ENCODE measurements at places on chromosomes 11 and 22. TPM values are rescaled to one million over a fixed set of nuclear protein-coding genes. Genes with fewer than 3 reads are reported as not detected.

Gene PGA5
- not detected for total RNA-seq

Gene APOBEC3B
- 0.52 TPM for total RNA-seq

Gene RRAS2
- total RNA-seq, result 45.3 TPM

Gene NRXN2
- 0.71 TPM for total RNA-seq

Gene SCUBE2
- total RNA-seq, result 1.8 TPM

Gene MISFA
- 10.7 TPM for total RNA-seq

Gene CD248
- 12.3 TPM for total RNA-seq

DNA sequence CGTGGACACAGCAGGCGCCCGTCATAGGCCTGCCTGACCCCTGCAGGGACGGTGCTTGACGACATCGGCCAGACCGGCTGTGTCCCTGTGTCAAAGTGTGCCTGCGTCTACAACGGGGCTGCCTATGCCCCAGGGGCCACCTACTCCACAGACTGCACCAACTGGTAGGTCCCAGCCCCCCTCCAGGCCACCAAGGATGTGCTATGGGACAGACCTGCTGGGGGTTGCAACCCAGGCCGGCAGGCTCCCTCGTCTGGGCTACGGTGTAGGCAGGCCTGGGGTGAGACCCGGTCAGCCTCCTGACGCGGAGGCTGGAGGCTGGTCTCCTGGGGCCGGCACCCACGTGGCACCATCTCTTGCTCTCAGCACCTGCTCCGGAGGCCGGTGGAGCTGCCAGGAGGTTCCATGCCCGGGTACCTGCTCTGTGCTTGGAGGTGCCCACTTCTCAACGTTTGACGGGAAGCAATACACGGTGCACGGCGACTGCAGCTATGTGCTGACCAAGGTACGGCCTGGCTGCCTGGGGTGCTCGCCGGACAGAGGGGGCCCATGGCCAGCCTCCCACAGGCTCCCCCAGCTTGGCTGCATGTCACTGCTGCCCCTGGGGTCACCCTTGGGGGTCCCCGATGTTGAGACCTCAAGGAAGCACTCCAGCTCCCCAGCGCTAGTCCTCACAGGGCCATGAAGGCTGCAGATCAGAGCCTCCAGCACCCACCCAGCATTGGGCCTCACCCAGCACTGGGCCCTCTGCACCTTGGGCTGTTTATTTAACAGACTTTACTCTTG, 7.7 kb downstream of the MUC5AC start:
- H3K27me3 ChIP-seq, result peaks cover 41% of the 10 kb centered on the region
- H3K36me3 ChIP-seq, result no peaks in the 10 kb centered on the region
- H3K4me1 ChIP-seq, result no peaks in the 10 kb centered on the region

- H3K4me1 ChIP-seq, result no peaks in the 10 kb centered on the region
- no peak for DNase-seq
- H3K4me3 ChIP-seq, result no peak overlapping the region
- H3K27ac ChIP-seq, result no peak overlapping the region
These were observed 29.6 kb upstream of the FJX1 start for GRCh38 chr11:35588627-35589026.

GRCh38 chr11:8283465-8284230, 20.0 kb upstream of the LMO1 start:
- H3K27ac ChIP-seq, result no peak overlapping the region
- no peaks in the 10 kb centered on the region for H3K36me3 ChIP-seq
- peaks cover 12% of the 10 kb centered on the region for H3K4me1 ChIP-seq
- H3K27me3 ChIP-seq, result peaks cover 5% of the 10 kb centered on the region

DNA sequence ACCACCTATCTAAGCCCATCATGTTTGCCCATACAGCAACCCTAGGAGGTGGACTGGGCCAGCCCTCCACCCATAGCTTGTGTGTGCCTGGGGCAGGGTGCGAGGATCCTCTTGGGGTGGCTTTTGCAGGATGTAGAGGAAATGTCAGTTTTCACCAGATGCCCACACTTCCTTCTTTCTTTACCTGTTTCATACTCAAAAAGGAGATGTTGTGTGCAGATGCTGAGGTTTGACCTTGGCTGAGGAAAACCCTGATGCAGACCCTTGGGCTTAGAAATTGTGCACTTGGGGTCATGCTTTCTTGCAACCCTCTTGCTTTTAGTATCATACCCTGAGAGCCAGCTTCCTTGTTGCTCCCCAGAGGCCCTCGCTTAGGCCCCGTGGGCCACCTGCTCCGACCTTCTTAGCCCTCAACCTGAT, 2.2 kb downstream of the HTR3A start:
- H3K4me3 ChIP-seq, result no peak overlapping the region
- H3K4me1 ChIP-seq, result peaks cover 12% of the 10 kb centered on the region
- peaks cover 60% of the 10 kb centered on the region for H3K27me3 ChIP-seq
- no peak for DNase-seq

DNA sequence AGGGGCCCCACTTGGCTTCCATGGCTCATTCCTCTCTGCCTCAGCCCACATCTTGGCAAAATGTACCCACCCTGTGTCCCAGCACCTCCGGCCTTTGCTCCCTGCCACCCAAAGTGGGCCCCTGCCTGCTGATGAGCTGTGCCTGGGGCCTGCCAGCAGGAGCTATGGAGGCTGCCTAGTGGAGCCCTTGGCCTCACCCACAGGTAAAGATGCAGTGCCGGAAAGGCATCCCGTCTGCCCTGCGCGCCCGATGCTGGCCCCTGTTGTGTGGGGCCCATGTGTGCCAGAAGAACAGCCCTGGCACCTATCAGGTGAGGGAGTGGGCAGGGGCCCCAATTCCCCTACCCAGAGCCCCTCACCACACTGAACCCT, 1.3 kb downstream of the TBC1D10C start:
- DNase-seq, result no peak
- peaks cover 38% of the 10 kb centered on the region for H3K4me1 ChIP-seq
- H3K4me3 ChIP-seq, result no peak overlapping the region
- H3K36me3 ChIP-seq, result peaks cover 4% of the 10 kb centered on the region
- H3K27ac ChIP-seq, result no peak overlapping the region

- peak; percentile 65 for DNase-seq
- no peak overlapping the region for H3K27ac ChIP-seq
- H3K27me3 ChIP-seq, result peaks cover 75% of the 10 kb centered on the region
These were observed 3.3 kb upstream of the SHISA8 start for GRCh38 chr22:41917903-41918791.

DNA sequence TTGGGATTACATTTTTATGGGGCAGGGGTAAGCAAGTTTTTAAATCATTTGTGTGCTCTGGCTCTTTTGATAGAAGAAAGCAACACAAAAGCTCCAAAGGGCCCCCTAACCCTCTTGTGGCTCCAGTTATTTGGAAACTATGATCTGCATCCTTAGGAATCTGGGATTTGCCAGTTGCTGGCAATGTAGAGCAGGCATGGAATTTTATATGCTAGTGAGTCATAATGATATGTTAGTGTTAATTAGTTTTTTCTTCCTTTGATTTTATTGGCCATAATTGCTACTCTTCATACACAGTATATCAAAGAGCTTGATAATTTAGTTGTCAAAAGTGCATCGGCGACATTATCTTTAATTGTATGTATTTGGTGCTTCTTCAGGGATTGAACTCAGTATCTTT, 10.1 kb downstream of the RAG1 start:
- H3K36me3 ChIP-seq, result peaks cover 10% of the 10 kb centered on the region
- H3K4me1 ChIP-seq, result peaks cover 17% of the 10 kb centered on the region
- H3K27ac ChIP-seq, result no peak overlapping the region
- no peak overlapping the region for H3K4me3 ChIP-seq
- no peaks in the 10 kb centered on the region for H3K27me3 ChIP-seq

DNA sequence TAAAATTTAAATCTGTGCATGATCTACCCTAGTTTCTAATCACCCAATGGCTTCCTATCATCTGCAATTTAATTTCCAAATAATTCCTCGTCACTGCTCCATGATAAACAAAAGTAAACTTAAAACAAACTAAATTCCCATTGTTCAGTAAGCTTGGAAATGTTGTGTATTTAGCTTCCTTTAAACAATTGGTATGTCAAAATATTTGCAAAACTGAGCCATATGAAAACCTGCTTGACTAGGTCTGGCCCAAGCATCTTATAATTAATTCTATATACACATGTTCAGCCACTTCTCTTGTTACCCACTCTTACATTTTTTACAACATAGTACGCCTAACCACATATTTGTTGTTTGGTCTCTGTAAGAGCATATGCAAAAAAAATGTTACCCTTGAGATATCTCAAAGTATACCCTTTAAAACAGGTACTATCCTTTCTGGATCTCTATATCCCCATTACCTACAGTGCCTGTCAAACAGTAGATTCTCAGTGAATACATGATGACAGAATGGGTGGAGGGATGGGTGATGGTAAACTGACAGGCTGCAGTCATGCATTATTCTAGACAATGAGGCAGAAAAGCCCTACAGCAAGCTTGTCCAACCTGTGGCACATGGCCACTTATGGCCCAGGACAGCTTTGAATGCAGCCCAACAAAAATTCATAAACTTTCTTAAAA, 1277.9 kb upstream of the TENM4 start:
- H3K4me1 ChIP-seq, result no peaks in the 10 kb centered on the region
- H3K27me3 ChIP-seq, result no peaks in the 10 kb centered on the region
- no peaks in the 10 kb centered on the region for H3K36me3 ChIP-seq
- no peak overlapping the region for H3K4me3 ChIP-seq
- no peak overlapping the region for H3K27ac ChIP-seq
- no peak for DNase-seq

DNA sequence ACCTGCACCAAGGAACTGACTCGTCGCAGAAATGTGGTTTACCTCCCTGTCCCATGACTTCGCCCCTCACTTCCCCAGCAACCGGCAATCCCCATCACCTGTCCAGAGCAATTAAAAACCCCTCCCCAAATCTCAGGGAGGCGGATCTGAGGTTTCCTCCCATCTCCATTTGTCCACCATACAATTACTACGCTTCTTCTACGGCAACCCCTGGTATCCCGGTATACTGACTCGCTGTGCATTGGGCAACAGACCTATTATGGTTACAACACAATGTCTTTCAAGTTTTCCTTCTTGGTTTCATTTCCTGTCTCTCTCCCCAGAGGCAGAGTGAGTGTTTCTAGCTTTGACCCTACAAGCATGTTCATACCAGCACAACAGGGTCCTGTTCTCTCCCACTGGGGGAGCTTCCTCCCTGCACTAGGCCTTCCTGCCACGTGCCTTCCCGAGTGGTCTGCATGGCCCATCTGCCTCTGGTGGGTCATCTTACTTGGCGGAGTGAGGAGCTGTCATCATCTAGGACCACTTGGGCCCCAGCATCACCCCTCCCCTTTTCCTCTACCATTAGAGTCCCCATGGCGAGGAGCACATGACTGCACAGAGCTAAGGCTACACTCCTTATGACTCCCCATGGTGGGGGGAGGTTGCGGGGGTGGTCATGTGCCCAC, 30.3 kb upstream of the NAP1L4 start:
- no peaks in the 10 kb centered on the region for H3K27me3 ChIP-seq
- peaks cover 64% of the 10 kb centered on the region for H3K36me3 ChIP-seq
- no peak overlapping the region for H3K4me3 ChIP-seq
- no peak for DNase-seq
- no peak overlapping the region for H3K27ac ChIP-seq

- no peak for DNase-seq
- no peaks in the 10 kb centered on the region for H3K36me3 ChIP-seq
- no peak overlapping the region for H3K4me3 ChIP-seq
These were observed 47.7 kb upstream of the ARHGAP20 start for GRCh38 chr11:110759972-110760381.

DNA sequence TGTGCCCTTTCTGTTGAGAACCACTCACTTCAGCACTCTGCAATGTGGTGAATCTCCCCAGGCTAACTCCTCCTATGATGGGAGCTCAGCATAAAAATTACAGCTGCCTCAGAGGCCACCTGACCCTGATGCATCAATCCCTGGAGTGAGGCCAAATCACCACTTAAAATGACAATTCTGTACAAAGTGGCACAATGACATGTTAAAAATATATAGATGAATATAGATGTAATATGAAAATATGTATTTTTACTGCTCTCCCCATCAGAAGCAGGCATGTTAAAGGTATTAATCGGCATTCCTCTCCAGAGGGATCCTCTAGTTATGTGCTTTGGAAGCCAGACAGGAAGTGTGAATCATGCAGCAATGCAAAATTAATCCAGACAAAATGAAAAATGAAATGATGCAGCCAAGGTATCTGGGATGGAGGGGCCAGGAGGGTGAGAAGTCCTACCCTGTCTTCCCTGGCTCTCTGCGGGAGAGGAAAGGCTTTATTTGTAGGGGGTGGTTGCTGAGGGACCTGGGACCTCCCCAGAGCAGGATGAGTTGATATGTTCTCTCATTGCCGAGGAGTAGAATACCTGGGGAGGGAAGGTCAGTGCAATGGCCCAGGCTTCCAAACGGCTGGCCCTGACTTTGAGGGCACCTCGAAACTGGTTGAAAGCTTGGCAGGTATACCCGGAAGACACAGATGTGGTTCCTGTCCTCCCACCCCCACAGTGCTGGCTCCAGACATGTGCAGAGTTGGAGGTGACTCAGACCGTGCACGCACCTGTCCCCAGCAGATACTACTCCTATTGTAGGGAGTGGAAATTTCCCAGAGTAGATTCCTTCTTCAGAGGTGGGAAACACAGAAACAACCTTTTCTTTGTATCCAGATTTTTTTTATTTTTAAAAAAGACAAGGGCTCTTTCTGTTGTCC, 347.9 kb upstream of the NCAM1 start:
- peaks cover 33% of the 10 kb centered on the region for H3K4me1 ChIP-seq
- H3K36me3 ChIP-seq, result no peaks in the 10 kb centered on the region
- no peak overlapping the region for H3K27ac ChIP-seq
- H3K27me3 ChIP-seq, result no peaks in the 10 kb centered on the region

- H3K27me3 ChIP-seq, result peaks cover 7% of the 10 kb centered on the region
- peaks cover 3% of the 10 kb centered on the region for H3K4me1 ChIP-seq
- H3K4me3 ChIP-seq, result no peak overlapping the region
- DNase-seq, result no peak
These were observed 10.0 kb downstream of the KCNE3 start for GRCh38 chr11:74457356-74457755.

DNA sequence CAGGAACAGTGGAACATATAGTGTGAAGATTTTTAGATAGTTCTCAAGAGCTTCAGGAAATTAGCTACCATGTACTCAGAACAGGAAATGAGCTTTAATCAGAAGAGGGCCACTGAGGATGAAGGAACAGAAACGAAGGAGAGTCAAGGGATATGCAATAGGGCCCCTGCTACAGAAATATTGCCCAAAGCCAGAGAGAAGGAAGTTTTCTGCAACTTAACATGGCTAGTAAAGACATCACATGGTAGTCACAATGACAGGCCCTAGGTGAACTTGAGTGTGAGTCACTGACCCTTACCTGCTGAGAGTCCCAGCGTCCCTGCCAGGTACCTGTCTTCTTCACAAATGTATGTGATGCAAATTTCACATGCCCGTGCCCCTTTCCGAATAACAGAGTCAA, 25.2 kb upstream of the CARD16 start:
- no peaks in the 10 kb centered on the region for H3K27me3 ChIP-seq
- no peak overlapping the region for H3K27ac ChIP-seq
- no peaks in the 10 kb centered on the region for H3K4me1 ChIP-seq
- DNase-seq, result no peak
- no peaks in the 10 kb centered on the region for H3K36me3 ChIP-seq
- no peak overlapping the region for H3K4me3 ChIP-seq

DNA sequence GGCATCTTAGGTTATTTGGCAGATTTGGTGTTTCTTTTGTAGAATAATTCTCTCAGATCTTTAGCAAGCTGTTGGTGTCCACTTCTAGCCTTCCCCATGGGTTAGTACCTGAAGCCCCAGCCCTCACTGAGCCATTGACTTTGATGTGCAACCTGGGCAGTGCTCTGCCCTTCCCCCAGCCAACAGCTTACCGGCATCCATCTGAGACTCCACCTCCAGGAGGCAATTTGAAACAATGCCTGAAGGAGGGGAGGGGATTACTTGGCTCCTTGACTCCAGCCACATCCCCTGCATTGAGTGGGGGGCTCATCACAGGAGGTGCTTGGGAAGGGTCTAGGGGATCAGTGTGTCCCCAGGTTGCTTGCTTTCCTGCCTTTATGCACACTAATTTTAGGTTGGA, 114.8 kb downstream of the TRIM29 start:
- no peak overlapping the region for H3K27ac ChIP-seq
- no peak overlapping the region for H3K4me3 ChIP-seq
- DNase-seq, result no peak
- H3K4me1 ChIP-seq, result no peaks in the 10 kb centered on the region

Data from left ventricle myocardium inferior (tissue), 1 donor.